ENCODE measurements at places on chromosomes 6 and 20.

DNA sequence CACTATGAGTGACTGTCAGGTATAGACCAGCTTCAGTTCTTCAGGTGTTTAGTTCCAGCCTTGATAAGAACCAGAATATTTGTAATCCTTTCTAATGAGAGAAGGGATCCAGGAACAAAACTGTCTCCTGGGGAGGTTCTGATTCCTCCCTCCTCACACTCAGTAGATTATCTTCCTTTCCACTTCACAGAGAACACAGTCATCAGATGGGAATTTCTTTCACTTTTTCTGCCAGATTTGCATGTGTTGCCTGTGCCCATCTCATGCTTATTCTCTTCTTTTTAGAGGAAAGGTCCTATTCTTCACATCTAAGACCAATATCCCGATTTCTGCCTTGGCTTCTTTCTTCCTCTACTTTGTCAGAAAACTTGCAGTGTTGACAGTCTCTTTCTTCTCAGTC lies 50.8 kb downstream of the CD109 start:
- no peak for DNase-seq

GRCh38 chr20:55649254-55649653 lies 356.1 kb downstream of the CBLN4 start:
- DNase-seq: no peak

DNA sequence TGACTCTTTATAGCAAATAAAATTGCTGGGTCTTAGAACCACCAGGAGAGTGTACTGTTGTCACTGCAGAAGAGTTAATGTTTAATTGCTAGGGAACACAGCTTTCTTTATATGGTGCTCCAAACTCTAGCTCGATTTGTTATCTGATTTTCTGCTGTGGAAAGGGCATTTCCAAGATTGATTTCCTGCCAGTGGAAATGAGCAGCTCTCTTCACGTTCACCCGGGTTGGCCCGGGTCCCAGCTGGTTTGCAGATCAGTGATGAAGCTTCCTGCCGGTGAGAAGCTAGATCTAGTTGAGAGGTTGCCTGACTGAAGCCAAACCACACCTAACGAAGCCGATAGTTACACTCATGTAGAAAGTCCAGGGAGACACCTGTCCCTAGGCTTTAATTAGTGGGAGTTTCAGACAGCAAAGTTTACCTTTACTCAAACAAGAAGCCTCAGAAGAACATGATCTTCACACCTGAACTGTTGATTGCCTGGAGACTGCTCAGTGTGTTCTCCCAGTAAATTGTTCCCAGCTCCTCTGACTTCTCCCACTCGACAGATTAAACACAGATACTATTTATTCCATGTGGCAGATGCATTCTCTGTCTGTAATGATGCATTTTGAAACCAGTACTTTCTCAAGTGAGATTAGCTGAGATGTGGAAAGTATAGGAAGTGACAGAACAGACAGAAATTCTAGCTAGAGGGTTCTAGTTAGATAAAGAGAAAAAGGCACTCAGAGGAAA lies 27.8 kb downstream of the PAQR8 start:
- DNase-seq: peak; percentile 16

GRCh38 chr6:71326611-71327010 lies 38.0 kb downstream of the OGFRL1 start:
- no peak for DNase-seq

GRCh38 chr6:168155193-168155592 lies 76.2 kb upstream of the FRMD1 start:
- no peak for DNase-seq

GRCh38 chr6:31114541-31114878 lies at the start of gene PSORS1C1:
PSORS1C1 (plus strand) TSS chr6:31114800; CDS start chr6:31129633, 14,833 bp downstream.
- DNase-seq: no peak

GRCh38 chr20:39878809-39879208 lies 810.2 kb downstream of the MAFB start:
- DNase-seq: no peak

- no peak for DNase-seq
These were observed 127.7 kb upstream of the PTPRK start for GRCh38 chr6:128648022-128648598.

GRCh38 chr6:129124347-129124746 lies 241.4 kb downstream of the LAMA2 start:
- no peak for DNase-seq

- DNase-seq: no peak
These were observed 154.9 kb downstream of the SOX4 start for GRCh38 chr6:21748343-21749056.

GRCh38 chr6:54029187-54029586 lies 82.1 kb upstream of the MLIP start:
- no peak for DNase-seq

DNA sequence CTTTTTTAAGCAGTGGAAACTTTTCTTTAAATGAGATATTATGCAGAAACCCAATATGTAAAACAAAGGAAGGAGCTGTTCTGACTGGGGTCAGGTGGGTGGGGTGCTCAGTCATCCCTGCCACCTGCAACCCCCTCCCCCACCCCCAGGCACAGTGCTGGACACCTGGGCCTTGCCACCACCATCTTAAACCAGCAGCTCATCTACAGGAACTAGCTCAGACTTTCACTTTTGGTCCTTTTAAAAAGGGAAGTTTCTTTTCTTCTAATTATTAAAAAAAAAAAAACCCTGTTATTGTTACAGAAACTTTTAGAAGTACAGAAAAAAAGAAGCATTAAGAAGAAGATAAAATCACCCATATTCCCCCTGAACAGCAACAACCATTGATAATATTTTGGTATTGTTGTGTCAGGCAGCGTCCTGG lies 37.1 kb downstream of the PPP1R16B start:
- no peak for DNase-seq

DNA sequence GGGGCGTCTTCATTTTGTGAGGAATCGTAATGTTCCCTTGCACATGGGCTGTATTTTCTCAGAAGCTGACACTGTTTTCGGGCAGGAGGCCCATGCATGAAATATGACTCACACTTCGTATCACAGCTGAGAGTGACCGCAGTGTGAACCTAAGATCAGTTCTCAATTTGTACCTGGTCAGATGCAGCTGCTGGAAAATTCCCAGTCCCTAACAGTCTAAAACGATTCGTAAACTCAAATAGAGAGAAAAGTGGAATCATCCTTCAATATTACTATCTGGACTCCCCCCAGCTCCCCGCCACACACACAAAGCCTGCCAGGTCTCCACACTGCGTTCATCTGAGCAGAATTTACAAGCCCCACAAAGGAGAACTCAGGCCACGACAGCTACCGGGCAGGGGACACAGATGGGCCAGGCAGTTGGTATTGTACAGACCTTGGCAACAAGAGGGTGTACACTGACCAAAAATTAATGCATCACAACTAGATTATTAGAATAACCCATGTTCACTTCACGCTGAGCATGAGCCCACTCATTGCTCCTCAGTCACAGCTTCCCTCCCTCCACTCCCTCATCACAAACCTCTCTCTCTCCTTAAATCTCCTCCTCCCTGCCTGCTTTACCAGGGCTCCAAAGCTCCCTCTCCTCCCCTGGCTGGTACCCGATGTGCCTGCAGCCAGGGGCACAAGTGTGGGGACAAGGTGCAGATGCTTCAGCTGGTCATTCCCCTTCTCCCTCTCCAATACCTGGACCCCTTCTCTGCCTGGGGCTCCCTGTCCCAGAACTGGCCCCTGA lies 488.4 kb downstream of the PREX1 start:
- DNase-seq: no peak

- no peak for DNase-seq
These were observed 13.6 kb downstream of the TNXB start for GRCh38 chr6:32095338-32096086.

GRCh38 chr6:51514748-51515402 lies 572.5 kb downstream of the PKHD1 start:
- no peak for DNase-seq

DNA sequence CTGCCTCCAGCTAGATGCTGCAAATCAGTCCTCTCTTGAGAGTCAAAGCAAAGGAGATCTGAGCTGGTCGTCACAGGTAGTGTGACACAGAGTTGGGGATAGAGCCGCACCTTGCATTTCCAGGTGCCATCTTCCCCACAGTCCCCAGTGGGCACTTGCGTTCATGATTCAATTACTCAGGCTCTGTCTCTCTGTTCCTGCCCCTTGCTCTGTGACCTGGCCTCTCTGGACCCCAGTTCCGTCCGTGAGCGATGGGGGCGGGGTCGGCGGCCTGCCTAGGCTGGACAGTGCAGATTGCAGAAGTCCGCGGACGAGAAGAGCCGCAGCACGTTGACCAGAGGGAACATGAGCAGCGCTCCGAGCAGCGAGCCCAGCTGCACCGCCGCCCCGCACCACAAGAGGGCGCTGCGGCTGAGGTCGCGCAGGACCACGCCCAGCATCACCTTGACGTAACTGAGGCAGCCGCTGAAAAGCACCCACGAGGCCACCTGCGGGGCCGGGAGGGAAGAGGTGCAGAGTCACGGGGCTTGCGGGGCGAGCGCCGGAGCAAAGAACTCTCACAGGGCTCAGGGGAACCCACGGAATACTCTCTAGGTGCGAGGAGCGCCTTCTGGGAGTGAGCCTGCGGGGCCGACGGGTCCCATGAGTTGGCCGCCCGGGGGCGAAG lies 7.4 kb downstream of the SLC52A3 start:
- no peak for DNase-seq

DNA sequence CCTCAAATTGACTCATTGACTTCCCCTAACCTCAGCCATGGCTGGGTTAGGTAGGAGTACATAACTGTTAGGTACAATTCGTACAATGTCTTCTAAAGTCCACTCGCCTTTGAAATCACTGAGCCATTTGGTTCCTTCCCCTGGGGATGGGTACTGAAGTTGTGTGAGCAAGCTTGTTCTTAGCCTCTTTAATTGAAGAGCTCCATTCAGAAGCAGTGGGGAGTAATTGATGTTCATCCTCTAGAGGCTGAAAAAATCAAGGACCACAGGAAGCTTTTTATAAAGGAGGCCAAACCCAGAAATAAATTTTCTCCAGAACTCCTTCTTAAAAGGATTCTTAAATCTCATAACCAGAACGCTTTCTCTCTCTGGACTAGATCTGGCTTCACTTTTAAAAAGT lies 60.6 kb downstream of the ANKS1A start:
- no peak for DNase-seq

- no peak for DNase-seq
These were observed 19.3 kb downstream of the DTNBP1 start for GRCh38 chr6:15643542-15643941.

DNA sequence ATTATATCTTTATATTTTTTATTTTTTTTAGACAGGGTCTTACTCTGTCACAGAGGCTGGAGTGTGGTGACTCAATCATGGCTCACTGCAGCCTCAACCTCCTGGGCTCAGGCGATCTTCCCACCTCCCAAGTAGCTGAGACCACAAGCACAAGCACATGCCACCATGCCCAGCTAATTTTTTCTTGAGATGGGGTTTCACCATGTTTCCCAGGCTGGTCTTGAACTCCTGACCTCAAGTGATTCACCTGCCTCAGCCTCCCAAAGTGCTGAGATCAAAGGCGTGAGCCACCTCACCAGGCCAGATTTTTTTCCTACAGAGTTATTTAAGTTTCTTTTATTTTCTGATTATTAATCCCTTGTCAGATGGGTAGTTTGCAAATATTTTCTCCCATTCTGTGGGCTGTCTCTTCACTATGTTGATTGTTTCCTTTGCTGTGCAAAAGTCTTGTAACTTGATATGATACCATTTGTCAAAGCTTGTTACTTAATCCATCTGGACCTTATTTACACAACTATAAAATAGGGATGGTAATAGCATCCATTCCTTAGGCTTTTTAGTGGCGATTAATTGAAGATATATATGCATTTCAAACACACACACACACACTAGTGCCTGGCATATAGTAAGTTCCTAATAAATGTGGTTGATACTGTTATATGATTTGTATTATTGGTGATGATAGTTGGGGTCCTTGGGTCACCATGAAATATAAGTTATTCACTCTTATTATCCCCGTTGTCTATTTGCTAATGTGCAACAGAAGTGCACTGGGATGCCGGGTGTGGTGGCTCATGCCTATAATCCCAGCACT lies 187.1 kb downstream of the BCAS1 start:
- no peak for DNase-seq

- DNase-seq: no peak
These were observed 7.9 kb upstream of the ARMC12 start for GRCh38 chr6:35728683-35729678.

DNA sequence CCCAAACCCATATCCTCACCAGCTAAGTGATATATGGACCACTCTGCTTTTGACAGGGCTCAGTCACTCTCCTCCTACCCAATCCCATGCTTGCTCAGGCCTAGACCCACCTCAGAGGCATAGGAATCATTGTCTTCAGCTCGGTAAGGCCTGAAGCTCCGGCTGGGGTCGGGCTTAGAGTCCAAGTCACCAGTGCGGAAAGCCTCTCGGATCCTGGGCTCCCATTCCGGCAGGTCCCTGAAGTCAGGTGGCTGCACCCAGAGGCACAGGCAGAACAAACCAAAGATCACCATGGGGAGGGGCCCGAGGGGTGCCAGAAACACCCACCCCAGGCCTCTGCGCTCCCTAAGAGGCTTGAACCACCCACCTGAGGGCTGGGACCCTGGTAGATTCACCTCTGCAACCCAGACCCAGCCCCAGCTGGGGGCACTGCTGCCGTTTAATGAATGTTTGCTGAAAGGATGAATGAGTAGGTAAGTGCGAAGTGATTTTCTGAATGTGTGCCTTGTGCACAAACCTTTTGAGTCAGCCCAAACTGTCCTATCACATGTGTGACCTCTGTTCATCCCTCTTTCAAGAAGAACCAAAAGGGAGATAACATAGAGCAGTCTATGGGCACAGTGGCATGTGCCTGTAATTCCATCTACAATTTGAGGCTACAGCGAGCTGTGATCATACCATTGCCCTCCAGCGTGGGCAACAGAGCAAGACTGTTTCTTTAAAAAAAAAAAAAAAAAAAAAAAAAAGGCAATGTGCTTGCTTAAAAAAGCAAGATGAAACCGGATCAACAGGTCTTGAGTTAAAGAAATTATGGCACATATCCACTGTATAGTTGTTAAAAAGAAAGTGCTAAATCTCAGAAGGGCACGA lies 39.3 kb upstream of the DSN1 start:
- no peak for DNase-seq

GRCh38 chr6:12653486-12653885 lies 63.1 kb upstream of the PHACTR1 start:
- no peak for DNase-seq

DNA sequence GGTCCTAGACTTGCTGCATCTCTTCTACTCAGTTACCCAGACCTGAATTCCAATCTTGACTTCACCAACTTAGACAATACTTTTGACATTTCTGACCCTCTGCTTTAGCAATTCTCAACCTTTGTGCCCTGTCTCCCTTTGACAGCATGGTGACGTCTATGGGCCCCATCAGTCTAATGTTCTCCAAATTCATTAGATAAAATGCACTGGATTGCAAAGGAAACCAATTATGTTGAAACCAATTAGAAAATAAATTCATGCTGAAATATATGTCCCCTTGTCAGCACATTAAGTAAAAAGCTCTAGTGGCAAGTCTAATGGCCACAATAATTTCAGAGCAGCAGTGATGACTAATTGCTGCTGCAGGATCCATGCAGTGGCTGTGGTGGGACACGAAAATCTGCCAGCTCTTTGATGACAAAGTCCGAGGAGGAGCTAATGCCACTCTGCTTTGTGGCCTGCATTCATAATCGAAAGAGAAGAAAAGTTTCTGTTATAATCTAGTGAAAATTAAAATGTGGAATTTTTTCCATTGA lies 64.0 kb downstream of the BFSP1 start:
- DNase-seq: no peak

GRCh38 chr20:23147647-23147963 lies 61.5 kb upstream of the CD93 start:
- no peak for DNase-seq

GRCh38 chr6:129635396-129636130 lies 74.4 kb downstream of the ARHGAP18 start:
- DNase-seq: no peak
